ENCODE measurements at places on chromosomes 3 and 15. TPM values are rescaled to one million over a fixed set of nuclear protein-coding genes. Genes with fewer than 3 reads are reported as not detected.

DNA sequence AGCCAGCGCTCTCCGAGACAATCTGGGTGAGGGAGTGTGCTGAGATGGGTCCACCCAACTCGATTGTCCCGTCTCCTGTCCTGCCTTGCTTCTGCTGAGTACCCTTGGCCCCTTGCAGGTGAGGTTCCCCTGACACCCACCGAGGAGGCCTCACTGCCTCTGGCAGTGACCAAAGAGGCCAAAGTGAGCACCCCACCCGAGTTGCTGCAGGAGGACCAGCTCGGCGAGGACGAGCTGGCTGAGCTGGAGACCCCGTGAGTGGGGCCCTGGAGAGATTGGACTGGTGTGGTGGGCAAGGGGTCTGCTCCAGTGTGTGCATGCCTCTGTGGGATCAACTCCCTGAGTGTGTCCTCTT is 23.6 kb downstream of the NBEAL2 start:
- DNase-seq: no peak

GRCh38 chr3:130565224-130565623 is 48.2 kb downstream of the COL6A6 start:
- DNase-seq: no peak

DNA sequence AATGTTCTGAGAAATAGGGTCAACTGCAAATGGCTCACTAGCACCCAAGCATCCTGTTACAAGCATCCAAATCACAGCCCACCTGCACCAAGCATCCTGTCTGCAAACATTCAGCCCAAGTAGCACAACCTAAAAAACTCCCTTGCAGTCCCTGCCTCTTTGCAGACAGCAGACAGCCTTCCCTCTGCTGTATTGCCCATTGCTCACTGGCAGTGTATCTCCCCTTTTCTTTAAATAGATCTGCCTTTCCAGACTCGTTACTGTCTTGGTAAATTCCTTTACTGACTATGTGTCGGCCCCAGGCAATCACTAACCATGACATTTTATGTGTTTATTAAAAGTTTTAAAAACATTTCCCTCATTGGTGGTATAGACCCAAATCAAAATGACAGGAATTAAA is 155.4 kb downstream of the ADAMTSL3 start:
- DNase-seq: no peak

DNA sequence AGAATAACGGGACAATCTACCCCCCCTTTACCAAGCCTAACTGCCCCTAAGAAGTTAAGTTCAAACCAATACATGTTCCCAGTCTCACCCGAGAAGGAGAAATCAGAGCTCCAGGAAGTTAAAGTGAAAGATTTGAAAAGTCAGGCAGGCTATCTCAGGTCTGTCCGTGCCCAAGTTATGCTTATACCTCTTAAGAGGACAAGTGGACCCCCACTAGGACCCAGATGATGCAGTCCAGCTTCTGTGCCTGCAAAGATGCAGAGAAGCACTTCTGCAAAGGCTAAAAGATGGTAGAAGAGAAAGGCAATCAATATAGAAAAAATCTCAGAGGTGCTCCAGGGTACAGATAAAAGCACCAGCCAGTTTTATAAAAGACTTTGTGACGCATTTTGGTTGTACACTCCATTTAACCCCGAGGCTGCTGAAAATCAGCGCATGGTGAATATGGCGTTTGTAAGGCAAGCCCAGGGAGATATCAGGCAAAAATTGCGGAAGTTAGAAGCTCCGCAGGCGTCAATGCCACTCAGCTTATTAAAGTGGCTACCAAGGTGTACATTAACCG is 9.8 kb upstream of the SLC9C1 start:
- no peak for DNase-seq

DNA sequence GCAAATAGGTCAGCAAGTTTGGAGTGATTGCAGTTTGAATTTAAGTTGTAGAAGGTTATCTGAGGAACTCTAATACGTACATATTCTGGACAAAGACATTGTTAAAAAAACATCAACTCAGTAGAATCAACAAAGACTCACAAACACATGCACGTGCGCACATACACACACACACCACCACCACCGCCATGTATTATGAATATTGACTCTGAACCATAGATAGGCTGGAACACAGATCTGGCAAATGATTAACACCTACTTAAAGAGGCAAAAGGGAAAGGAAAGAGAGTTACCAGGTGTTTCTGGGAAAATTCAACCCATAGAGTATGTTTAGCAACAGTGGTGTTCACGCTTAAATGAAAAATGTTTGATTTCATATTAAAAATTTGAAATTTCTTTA is 334.2 kb upstream of the ALCAM start:
- DNase-seq: no peak

DNA sequence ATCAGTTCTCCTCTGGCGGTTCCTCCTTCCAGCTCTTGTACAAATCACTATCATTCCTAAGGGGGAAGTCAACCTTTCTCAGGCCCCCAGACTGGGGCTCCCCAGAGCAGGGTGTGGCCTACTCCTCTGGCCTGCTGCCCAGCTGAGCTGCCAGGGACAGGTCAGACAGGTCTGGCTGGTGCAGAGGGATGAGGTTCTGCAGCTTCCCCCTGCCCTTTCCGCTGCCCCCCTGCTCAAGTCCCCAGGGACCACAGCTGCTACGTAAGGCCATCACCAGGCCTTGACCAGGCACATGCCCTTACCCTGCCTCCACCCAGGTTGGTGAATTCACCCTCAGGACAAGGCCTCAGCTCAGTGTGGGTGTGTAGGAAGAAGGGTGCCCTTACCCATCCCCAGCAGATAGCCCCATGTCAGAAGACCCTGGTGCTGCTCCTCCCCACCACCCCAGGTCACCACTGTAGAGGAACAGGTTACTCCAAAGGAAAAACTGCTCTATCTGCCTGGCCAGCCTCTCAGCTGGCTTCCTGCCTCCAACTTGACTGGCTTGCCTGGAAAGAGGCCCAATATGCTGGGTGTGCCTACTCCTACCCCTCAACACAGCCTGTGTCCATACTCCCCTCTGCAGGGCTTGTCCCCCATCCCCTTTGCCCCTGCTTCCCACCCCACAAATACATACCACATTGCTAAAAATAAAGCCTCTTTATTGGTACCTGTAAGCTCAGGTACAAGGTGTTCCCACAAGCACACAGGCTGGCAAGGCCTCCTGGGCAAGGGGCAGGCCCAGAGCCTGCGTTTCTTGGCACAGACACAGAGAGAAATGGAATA is 12.0 kb downstream of the CSRNP1 start:
- no peak for DNase-seq

- no peak for DNase-seq
These were observed 65.8 kb upstream of the FLNB start for GRCh38 chr3:57942388-57942787.

- peak; percentile 71 for DNase-seq
These were observed 31.6 kb upstream of the RAP2B start for GRCh38 chr3:153130312-153130977.

DNA sequence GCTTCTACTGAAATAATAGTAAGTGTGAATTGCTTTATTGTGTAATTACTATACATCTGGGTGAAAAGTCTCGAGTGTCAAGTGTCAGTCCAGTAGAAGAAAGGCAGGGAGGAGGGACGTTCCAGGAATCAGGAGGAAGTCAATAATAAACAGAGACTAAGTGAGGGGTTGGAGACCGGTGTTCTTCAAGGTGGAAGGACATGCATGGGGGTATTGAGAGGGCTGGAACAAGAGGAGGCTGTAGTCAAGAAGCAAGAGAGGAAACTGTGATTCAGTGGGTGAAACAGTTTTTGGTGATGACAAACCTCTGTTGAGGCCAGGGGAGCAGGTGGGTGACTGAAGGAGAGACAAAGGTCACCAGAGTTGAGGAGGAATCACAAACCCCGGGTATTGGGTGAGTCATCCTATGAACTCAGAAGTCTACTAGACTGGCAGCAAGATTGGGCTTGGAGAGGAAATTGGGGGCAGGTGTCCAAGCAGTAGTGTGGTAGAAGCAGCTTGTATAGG is 11.6 kb upstream of the SCAMP5 start:
- DNase-seq: no peak

PIK3CA gene
- total RNA-seq: 15.8 TPM

GRAMD1C gene
- 2.0 TPM for total RNA-seq
